ENCODE measurements at places on chromosomes 16 and 17.

- no peak for DNase-seq
These were observed 60.6 kb upstream of the MARCHF10 start for GRCh38 chr17:62868723-62869122.

- DNase-seq, result no peak
These were observed 3.1 kb upstream of the TLCD2 start for GRCh38 chr17:1713160-1713877.

DNA sequence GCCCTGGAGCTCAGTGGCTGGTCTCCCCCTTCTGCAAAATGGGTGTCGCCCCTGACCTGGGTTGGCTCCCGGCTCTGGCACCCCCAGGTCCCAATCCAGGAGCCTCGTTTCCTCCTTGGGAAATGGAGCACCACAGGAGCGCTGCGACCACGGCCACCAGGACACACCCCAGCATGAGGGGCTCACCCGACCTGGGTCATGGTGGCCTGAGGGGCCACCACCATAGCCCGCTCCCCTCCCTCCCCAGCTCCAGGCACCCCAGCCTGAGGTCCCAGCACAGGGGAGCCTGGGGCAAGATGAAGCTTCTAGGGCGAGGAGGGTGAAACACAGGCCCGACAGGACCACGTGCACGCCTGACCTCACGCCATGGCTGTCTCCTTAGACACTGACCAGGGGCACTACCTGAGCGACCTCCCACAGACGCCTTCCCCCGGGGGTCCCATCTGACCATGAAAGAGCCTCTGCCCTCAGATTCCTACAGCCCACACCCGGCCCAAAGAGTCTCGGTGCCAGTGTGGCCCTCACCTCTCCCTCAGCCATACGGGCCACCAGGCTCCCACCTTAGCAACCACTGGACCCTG lies 11.8 kb downstream of the BCAR1 start:
- no peak for DNase-seq

DNA sequence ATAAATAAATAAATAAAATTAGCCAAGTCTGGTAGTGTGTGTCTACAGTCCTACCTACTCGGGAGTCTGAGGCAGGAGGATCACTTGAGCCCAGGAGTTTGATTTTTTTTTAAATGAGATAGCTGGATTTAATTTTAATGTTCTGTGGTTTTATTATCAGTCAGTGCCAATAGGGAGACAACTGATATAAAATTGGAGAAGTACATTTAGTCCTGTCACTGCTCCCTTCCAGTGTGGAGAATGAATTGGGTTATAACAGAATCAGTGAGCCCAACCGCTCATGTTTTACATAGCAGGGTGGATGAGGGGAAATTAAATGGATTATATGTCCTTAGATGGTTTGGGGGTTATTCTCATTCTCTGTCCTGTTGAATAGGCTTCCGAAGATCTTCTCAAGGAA lies 6.2 kb downstream of the NME1 start:
- no peak for DNase-seq

- no peak for DNase-seq
These were observed 185.5 kb downstream of the NTN1 start for GRCh38 chr17:9206741-9207332.

Measured in fibroblast of skin of right quadriceps (primary cell).